ENCODE measurements at places on chromosomes 1 and 21.
A peak's percentile ranks its signal among the peaks of the same experiment; 100 is the strongest.

DNA sequence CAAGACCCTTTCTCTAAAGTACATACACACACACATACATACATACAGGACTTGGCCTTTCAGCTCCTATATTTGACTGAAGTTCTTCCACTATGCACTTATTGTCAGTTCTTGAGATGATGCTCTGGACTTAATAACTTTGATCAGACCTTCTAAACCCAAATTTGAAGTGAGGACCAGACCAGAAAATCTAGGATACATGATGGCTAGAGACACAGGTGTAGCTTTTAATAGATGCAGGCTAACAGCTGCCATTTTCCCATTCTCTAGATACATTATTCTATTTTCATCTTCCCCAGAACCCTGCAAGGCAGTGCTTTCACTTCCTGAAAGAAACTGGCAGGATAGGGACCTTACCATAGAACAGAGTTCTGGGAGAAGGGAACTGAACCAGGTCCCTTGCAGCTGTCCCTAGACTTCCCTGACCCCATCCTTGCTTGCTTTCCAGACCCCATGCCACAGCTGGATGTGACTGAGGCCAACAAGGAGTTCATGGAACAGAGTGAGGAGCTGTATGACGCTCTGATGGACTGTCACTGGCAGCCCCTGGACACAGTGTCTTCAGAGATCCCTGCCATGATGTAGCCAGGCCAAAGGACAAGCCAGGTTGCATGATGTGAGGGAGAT is 14.9 kb upstream of the RAB42 start:
- H3K4me1 ChIP-seq: peaks cover 34% of the 10 kb centered on the region
- peak overlapping the region; percentile 59 for H3K27ac ChIP-seq
- H3K36me3 ChIP-seq: peaks cover 67% of the 10 kb centered on the region

DNA sequence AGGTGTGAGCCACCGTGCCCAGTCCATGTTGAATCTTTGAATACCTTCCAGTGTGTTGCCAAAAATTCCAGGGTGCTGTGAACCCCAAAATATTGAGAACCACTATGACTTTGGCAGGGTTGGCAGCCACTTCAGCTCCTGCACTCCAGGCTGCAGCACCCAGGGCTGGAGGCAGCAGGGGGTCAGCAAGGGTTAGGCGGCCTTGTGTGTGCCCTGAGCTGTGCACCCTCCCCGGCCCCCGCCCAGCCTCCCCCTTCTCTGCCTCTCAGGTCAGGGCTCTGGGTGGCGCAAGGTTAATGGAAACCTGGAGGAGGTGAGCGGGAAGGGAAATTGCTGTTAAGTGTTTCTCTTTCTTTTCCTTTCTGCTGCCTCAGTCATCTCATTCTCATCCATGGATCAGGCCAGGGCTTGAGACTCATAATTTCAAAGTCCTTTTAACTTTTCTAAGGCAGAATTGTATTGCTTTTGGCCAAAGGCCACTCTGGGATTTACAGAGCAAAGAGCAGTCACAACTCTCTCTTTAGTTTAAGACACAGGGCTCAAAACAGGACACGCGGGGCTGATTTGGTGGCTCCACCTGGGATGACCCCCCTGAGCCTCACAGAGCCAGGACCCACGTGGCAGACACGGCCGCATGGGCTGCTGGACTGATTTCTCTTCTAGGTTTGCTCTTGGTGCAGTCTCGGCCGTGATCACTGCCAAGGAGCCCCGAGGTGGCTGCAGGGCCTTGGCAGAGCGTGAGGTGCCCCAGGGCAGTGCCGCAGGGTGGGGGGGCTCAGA is 212.3 kb downstream of the PTPRU start:
- H3K27ac ChIP-seq: no peak overlapping the region
- no peak overlapping the region for H3K4me3 ChIP-seq
- DNase-seq: no peak

DNA sequence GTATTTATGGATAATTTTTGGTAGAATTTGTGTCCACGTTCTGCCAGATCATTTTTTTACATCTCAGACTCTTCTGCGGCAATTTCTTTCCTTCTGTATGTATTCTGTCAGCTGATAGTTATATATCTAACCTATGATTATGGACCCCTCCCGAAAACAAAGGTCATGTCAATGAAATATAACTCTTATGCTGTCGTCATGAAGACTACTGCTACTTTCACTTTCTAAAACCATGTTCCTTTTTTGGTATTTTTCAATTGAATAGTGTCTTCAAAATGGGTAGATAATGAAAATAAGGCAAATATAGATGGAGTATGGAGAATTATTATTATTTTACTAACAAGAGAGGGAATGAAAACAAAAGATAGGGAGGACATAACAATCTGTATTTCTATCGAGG is 3.2 kb downstream of the ANGPTL1 start:
- DNase-seq: no peak
- H3K27me3 ChIP-seq: no peaks in the 10 kb centered on the region
- peak overlapping the region; percentile 87 for H3K27ac ChIP-seq

- H3K36me3 ChIP-seq: no peaks in the 10 kb centered on the region
- H3K27ac ChIP-seq: no peak overlapping the region
- H3K4me3 ChIP-seq: no peak overlapping the region
- no peak for DNase-seq
- peaks cover 5% of the 10 kb centered on the region for H3K4me1 ChIP-seq
These were observed 52.6 kb downstream of the OLIG1 start for GRCh38 chr21:33122507-33122906.

DNA sequence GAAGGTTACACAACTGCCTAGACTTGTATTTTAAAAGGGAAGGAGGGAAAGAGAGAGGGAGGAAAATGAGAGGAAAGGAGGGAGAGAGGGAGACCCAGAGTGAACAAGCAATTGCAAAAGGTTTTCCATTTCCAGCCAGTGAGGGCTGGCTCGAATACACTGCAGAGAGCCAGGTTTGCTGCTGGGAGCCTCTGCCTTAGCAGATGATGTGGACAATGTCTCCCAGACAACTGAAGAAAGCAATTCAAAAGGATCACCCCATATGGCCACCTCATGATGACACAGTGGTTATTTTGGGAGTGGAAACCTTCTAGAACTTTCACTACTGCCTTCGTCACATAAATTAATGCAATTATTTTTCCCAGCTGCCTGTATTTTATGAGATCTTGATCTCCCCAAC is 86.4 kb downstream of the BCAR3 start:
- peaks cover 16% of the 10 kb centered on the region for H3K36me3 ChIP-seq
- H3K4me1 ChIP-seq: peaks cover 22% of the 10 kb centered on the region
- no peaks in the 10 kb centered on the region for H3K27me3 ChIP-seq
- H3K27ac ChIP-seq: no peak overlapping the region
- DNase-seq: no peak

DNA sequence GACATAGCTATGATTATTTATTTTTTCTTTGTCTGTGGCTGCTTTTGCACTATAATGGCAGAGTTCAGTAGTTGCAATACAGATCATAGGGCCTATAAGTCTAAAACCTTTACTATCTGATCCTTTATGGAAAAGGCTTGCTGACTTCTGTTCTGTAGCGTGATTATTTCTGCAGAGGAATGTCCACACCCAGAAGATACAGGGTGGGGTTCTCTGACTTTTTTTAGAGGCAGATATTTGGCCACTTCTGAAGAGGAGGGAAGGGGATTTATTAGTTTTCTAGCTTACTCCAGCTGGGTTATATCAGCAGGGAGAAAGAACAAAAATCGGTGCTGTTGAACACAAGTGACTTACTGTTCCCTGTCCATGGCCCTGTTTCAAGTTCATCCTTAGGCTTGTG is 97.6 kb downstream of the RPE65 start:
- H3K27ac ChIP-seq: no peak overlapping the region
- H3K4me3 ChIP-seq: no peak overlapping the region
- no peaks in the 10 kb centered on the region for H3K36me3 ChIP-seq
- no peak for DNase-seq

DNA sequence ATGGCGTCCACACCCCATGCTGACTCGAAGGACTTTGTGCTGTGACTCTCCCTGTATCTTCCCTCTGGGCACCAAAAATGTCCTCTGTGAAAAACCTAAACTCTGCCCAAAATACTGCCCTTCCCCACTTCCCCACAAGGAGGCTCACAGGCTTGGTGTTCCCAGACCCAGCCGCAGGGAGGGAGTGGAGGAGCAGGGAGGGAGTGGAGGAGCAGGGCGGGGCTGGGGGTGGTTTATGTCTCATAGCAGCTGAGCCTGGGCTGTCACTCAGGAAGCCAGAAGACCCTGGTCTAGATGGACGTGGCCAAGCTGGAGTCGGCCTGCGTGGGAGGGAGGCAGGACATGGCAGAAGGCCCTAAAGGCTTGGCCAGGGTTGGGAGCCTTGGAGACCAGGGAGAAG is 461.7 kb downstream of the PTPRU start:
- H3K27ac ChIP-seq: no peak overlapping the region
- peaks cover 12% of the 10 kb centered on the region for H3K27me3 ChIP-seq
- H3K4me3 ChIP-seq: no peak overlapping the region
- no peaks in the 10 kb centered on the region for H3K4me1 ChIP-seq
- H3K36me3 ChIP-seq: no peaks in the 10 kb centered on the region

GRCh38 chr1:25985171-25985570 is 12.7 kb downstream of the PAFAH2 start:
- no peaks in the 10 kb centered on the region for H3K4me1 ChIP-seq
- H3K4me3 ChIP-seq: no peak overlapping the region
- H3K27me3 ChIP-seq: no peaks in the 10 kb centered on the region
- no peak for DNase-seq
- H3K36me3 ChIP-seq: peaks cover 64% of the 10 kb centered on the region
- H3K27ac ChIP-seq: no peak overlapping the region

GRCh38 chr1:175317779-175318178 is 125.2 kb upstream of the KIAA0040 start:
- peaks cover 29% of the 10 kb centered on the region for H3K4me1 ChIP-seq
- no peak for DNase-seq
- no peaks in the 10 kb centered on the region for H3K36me3 ChIP-seq
- no peaks in the 10 kb centered on the region for H3K27me3 ChIP-seq
- no peak overlapping the region for H3K4me3 ChIP-seq

GRCh38 chr1:203126151-203126865 is 1.2 kb upstream of the ADORA1 start:
- no peak overlapping the region for H3K27ac ChIP-seq
- H3K4me3 ChIP-seq: no peak overlapping the region
- H3K4me1 ChIP-seq: peaks cover 16% of the 10 kb centered on the region
- peaks cover 40% of the 10 kb centered on the region for H3K27me3 ChIP-seq
- DNase-seq: no peak
- H3K36me3 ChIP-seq: no peaks in the 10 kb centered on the region

DNA sequence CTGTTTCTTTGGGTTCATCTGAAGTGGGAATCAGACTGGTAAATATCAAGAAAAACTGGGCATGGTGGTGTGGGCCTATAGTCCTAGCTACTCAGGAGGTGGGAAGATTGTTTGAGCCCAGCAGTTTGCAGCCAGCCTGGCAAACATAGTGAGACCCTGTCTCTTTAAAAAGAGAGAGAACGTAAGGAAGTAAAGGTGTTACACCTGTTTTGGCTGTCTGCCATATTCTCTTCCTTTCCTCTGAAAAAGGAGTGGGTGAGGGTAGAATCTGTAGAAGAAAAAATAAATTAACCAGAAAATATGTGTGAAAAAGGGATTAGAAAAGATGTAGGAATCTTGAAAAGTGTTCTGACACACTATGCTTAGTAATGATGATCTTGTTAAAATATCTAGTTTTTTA is 20.0 kb downstream of the AHCYL1 start:
- DNase-seq: no peak
- peaks cover 35% of the 10 kb centered on the region for H3K4me1 ChIP-seq
- H3K36me3 ChIP-seq: peaks cover 13% of the 10 kb centered on the region
- no peak overlapping the region for H3K4me3 ChIP-seq
- no peak overlapping the region for H3K27ac ChIP-seq
- H3K27me3 ChIP-seq: no peaks in the 10 kb centered on the region

DNA sequence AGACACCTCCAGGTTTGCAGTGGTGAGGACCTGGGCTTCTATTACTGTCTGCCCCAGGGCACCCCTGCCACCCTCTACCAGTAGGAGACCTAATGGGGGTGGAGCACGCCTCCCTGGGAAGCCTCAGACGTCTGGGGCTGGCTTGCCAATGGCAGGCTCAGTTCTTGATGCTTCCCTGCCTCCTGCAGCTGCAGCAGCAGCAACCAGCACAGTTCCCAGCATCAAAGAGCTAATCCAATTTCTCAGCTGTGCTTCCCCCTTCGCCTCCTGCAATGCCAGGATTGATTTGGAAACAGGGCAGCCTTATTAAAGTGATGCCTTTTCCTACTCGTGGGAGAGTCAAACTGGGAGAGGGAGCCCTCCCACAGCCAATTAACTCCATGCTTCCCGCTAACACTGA is 8.2 kb downstream of the SYT2 start:
- H3K4me3 ChIP-seq: no peak overlapping the region
- DNase-seq: no peak
- peaks cover 45% of the 10 kb centered on the region for H3K27me3 ChIP-seq
- no peaks in the 10 kb centered on the region for H3K4me1 ChIP-seq
- no peaks in the 10 kb centered on the region for H3K36me3 ChIP-seq
- H3K27ac ChIP-seq: no peak overlapping the region

DNA sequence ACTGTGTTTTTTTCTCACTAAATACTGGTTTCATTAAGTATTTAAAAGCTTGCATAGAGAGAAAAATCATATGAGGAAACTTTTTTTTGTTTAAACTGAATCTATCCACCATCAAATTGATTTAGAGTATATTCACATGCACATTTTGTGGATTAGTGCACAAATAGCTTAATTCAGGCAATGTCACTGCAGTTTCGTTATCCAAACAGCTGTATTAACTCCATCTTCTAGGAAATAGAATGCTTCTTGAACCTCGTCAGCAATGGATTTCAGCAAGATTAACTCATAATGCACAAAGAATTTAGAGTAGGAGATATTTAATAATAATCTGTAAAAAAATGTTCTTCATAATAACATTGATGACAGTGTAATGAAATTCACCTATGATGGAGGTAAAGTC is 37.5 kb downstream of the NEXN start:
- no peak for DNase-seq
- H3K4me1 ChIP-seq: peaks cover 10% of the 10 kb centered on the region
- H3K27ac ChIP-seq: no peak overlapping the region
- no peaks in the 10 kb centered on the region for H3K27me3 ChIP-seq
- H3K4me3 ChIP-seq: no peak overlapping the region

GRCh38 chr1:8120693-8121260 is 94.7 kb upstream of the ERRFI1 start:
- peaks cover 18% of the 10 kb centered on the region for H3K27me3 ChIP-seq
- no peak for DNase-seq
- no peaks in the 10 kb centered on the region for H3K36me3 ChIP-seq

- no peak overlapping the region for H3K27ac ChIP-seq
- H3K4me1 ChIP-seq: no peaks in the 10 kb centered on the region
- no peaks in the 10 kb centered on the region for H3K27me3 ChIP-seq
- DNase-seq: no peak
These were observed 142.4 kb downstream of the MACF1 start for GRCh38 chr1:39346872-39347271.

Data from activated B cell treated with CpG ODN at 0.5 μM for 24 hours (primary cell).